ENCODE measurements at places on chromosomes 1 and 21.

DNA sequence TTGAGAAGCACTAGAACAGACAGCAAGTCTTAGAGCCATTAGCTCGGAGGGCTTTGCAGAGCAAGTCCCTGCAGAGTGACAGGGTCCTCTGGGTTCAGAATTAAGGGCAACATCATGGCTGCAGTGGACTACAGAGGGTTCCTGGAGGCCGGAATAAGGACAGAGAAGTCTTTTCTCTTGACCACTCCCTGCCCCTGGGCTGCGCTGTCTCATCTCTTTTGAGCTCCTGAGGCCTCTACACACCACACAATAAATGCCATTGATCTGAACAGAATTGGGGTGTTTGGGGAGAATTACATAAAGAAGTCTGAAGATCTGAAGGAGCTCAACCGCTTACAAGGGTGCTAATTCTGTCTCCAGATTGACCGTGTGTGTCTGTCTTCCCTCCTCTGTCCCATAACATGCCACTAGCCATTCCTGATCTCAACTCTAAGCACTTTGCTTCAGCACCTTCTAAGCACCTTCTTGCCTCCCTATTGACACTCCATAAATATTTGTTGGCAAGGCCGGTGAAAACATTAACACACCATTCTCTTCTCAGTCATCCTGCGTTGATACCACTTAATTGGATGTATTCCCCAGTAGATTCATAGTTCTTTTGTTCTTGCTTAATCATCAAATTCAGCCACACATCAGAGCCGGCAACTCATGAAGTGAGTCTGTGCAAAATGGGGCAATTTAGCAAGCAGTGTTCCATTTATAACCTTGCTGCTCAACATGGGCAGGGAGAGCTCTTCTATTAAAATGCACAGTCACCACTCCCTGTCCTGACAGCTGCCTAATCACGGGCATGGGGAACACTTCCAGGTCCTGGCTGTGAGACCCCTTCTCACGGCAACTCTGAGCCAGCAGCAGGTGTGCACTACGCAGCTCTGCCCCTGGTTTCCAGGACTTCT is 49.7 kb downstream of the NMNAT2 start:
- no peak for DNase-seq

DNA sequence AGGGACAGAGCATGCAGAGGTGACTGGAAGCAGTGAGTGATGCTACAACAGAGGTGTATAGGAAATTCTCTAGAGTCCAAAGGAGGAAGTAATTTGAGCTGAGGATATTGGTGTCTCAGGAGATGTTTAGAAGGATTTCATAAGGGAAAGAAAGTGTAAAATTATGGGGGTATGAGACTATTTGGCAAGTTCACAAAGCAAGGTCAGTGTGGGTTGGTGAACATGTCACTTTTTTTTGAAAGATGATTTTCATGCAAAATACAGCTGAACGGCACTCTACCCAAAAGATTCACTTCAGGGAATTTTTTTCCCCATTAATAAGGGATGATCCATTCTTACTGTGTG is 24.1 kb downstream of the HMGCS2 start:
- DNase-seq: no peak

GRCh38 chr1:91731815-91732214 is 154.1 kb downstream of the TGFBR3 start:
- no peak for DNase-seq

- DNase-seq: no peak
These were observed 119.2 kb upstream of the RAB3GAP2 start for GRCh38 chr1:220391491-220391890.

DNA sequence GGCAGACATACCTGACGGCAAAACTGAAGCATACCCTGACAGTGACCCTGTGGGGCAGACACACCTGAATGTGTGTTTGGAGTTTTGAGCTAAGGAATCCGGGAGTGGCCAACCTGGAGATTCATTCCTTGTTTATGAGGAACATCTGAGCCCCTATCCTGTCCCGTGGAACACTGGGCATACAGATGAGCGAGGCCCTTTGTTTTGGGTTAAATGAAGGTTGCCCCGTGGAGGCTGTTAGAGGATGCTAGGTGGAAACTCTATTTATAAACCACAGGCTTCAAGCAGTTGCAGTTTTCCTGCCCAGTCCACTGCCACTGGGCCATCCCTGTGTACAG is 18.1 kb downstream of the GALNT2 start:
- no peak for DNase-seq

DNA sequence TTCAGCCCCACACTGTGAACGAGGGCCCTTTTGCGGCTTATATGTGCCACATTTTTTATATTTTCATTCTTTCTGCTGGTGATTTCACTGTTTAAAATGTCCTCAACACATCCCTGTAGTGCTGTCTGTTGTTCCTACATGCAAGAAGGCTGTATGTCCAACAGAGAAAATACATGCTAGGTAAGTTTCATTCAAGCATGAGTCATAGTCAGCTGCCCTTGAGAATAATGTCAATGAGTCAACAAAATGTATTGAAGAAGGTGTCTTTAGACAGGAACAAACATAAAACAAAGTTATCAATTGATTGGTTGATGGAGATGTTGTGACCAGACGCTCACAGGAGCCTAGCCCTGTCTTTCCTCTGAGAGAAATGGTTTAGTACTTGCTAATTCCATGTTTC is 553.4 kb downstream of the PLPP3 start:
- DNase-seq: no peak

DNA sequence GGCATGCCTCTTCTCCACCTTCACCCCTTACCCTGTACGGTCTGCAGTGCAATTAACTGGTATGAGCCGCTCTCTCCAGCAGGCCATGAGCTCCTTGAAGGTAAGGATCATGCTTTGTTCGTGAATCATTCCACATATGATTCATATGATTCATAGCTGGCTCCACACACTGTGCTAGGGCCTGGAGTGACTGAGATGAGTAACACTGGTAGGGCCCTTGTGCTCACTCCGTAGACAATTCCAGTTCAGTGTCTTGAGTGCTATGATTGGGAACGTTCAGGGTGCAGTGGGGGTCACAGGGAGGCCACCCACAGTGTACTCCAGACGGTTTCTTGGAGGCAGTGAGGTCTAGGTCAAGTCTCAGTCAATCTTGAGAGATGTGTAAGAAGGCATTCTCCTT is 239.8 kb downstream of the LMX1A start:
- DNase-seq: no peak

- DNase-seq: no peak
These were observed 12.0 kb upstream of the AADACL3 start for GRCh38 chr1:12703821-12704451.

GRCh38 chr1:9238134-9238533 is 3.6 kb downstream of the H6PD start:
- no peak for DNase-seq

All from stimulated activated CD4-positive, alpha-beta T cell treated with anti-CD3 and anti-CD28 coated beads, TNF-alpha, amount 100 ng/mL, for 1 hour (primary cell).